WTC11 (cell line): ENCODE measurements at places on chromosomes 7 and 10.

DNA sequence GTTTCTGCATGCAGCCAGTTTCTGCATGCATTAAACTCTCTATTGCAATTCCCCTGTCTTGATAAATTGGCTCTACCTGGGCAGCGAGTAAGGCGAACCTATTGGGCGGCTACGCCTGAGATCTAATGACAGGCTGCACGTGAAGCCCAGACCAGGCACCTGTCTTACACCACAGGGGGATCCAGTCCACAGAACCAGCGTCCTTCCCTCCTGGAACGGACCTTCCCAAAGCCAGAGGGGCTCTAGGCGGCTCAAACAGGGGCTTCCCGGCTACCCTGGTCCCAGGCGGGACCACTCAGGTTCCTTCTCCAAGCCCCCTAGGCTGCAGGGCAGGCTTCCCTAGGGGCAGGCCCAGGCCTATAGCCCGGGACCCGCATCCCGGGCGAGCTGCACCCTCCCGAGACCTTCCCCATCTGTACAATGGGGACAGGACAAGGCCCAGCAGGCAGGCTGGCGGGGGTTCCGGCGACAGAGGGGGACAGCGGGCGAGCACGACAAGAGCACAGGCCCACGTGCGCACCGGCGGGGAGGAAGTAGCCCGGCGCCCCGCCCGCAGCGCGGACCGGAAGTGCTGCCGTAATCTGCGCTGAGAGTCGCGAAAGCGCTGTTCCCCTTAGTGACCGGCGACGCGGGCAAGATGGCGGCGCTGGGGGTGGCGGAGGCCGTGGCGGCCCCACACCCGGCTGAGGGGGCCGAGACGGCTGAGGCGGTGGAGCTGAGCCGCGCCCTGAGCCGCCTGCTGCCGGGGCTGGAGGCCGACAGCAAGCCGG lies at the start of gene DNAAF5:
DNAAF5 (plus strand) TSS at position 616 of the 770 bp plus-strand sequence; CDS start at position 638, 22 bp downstream.
- peak; percentile 83 for DNase-seq

- peak; percentile 78 for DNase-seq
Measured at GRCh38 chr10:73647211-73647874, 6.1 kb upstream of the MYOZ1 start.

- DNase-seq = no peak
Measured at GRCh38 chr7:137628216-137628615, 218.6 kb downstream of the DGKI start.

- peak; percentile 71 for DNase-seq
Measured at GRCh38 chr10:35640951-35641675, 983 bp downstream of the FZD8 start.

GRCh38 chr7:41758321-41758720 lies 55.4 kb upstream of the INHBA start:
- DNase-seq = no peak

GRCh38 chr7:2278026-2278425 lies 36.0 kb downstream of the NUDT1 start:
- no peak for DNase-seq

DNA sequence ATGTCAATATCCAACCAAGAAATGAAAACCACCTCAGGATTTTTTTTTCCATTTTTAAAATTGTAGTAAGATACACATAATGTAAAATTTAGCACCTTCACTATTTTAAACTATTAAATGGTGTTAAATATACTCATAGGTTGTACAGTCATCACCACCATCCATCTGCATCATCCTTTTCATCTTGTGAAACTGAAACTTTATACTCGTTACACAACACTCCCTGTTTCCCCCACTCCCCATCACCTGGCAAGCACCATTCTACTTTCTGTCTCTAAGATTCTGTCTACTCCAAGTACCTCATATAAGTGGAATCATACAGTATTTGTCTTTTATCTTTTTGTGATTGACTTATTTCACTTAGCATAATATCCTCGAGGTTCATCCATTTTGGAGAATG lies 335.2 kb upstream of the NPSR1 start:
- no peak for DNase-seq

DNA sequence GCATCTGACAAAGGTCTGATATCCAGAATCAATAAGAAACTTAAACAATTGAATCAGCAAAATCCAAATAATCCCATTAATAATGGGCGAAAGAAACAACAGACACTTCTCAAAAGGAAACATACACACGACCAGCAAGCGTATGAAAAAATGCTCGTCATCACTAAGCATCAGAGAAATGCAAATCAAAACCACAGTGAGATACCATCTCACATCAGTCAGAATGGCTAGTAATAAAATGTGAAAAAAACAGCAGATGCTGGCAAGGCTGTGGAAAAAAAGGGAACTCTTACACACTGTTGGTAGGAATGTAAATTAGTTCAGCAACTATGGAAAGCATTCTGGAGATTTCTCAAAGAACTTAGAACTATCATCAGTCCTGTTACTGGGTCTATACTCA lies 496.7 kb downstream of the SH2D4B start:
- no peak for DNase-seq

DNA sequence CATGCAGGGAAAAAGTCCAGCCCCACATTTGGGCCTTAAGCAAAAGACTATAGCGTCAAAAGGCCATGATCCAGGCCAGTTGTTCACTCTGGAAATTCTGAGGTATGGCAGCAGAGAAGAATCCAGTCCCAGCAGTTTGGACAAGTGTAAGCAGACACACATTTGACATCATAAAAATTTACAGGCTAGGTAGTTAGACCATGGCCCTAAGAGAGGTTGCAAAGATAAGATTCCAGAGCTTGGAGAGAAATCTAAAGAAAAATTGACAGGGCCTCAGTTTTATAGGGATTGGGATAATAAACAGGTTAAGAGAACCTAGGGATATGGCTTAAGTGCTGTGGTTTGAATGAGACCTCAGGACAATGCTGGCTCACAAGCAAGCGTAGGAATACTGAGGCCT lies 884.4 kb upstream of the SORCS1 start:
- DNase-seq = no peak

GRCh38 chr7:132275416-132276233 lies 300.6 kb downstream of the PLXNA4 start:
- no peak for DNase-seq

DNA sequence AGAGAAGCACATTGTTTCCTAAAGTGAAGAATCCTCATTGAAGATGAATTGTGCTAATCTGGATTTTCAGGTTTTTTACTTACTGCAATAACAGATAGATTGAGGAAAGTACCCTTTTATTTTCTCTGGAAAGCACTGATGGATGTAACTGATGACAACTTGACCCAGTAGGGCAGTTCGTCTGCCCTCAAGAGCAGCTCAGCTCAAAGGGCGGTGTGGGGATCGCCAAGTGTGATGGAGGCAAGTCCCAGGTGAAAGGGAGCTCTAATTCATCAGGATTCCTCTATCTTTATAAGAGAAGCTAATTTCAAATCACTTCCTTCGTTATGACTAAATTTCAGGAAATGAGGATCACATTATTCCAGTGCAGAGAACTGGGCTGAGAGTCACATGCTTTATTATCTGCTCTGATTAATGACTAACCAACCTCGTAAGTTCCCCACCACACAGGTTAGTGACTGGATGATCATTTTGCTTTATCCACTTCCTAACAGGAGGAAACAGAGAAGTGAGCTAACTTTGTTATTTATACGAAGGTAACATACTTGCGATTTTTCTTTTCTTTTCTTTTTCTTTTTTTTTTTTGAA lies 98.8 kb downstream of the PFKFB3 start:
- DNase-seq = no peak

DNA sequence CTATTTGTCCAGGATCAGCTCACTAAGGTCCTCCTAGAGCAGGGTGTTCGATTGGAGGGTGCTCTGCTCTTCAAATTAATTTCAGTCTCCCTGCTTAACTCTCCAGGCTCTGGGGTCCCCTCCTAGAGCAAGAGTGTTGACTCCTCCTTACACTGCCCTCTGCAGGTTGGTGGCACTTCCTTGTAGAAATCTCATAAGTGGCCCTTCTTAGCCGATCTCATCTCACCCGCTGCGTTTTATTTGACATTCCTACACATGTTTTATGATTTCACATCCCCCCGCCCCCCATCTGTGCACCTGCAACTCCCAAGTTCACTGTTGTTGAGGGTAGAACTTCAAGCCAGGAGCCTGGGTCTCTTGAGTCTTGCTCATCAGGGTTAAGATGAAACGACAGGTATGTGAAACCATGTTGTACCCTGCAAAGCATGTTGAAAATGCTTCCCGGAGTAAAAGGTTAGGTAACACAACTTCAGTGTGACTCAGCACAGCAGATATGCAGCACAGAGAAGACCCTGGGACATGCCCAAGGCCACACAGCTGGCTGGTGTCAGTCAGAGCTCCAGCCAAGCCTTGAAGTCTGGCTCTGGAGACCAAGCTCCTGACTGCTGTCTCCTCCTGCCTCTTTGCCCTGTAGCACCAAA lies 171.2 kb downstream of the PRKAG2 start:
- DNase-seq = peak; percentile 49

- no peak for DNase-seq
Measured at GRCh38 chr7:40276061-40276460, 141.3 kb downstream of the SUGCT start.

DNA sequence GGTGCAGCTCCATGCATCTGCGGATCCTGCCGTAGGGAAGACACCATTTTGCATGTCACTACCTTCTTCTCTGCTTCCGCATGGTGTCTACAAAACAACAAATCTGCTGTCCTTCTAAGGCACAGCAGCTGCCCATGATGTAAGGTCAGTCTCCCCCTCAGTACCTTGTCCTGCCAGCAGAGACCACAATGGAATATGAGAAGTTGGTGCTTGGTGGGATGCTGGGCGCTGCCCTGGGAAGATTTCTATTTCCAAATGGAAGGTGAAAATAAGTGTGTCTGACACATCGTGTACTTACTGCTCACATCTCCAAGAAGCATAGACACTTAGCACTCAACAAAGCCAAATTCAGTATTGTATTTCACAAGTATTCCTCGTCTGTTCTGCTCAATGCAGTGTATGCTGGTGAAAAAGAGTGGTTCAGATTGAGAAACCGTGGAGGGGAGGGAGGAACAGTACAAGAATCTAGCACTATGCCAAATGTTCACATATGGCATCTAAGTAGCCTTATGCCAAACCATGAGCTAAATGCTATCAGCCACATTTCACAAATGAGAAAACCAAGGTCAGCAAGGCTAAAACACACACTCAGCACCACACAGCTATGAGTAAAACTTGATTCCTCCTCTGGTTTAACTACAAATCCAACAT lies 95.0 kb downstream of the GRB10 start:
- no peak for DNase-seq

GRCh38 chr7:432256-432655 lies 87.4 kb downstream of the PDGFA start:
- DNase-seq = no peak

GRCh38 chr7:1170741-1171501 lies 10.9 kb upstream of the ZFAND2A start:
- DNase-seq = no peak

GRCh38 chr7:8296362-8296659 lies 34.3 kb upstream of the ICA1 start:
- DNase-seq = no peak

- no peak for DNase-seq
Measured at GRCh38 chr10:122328676-122329075, 45.8 kb upstream of the PLEKHA1 start.

GRCh38 chr10:97773096-97773495 lies 1.3 kb upstream of the SFRP5 start:
- no peak for DNase-seq

DNA sequence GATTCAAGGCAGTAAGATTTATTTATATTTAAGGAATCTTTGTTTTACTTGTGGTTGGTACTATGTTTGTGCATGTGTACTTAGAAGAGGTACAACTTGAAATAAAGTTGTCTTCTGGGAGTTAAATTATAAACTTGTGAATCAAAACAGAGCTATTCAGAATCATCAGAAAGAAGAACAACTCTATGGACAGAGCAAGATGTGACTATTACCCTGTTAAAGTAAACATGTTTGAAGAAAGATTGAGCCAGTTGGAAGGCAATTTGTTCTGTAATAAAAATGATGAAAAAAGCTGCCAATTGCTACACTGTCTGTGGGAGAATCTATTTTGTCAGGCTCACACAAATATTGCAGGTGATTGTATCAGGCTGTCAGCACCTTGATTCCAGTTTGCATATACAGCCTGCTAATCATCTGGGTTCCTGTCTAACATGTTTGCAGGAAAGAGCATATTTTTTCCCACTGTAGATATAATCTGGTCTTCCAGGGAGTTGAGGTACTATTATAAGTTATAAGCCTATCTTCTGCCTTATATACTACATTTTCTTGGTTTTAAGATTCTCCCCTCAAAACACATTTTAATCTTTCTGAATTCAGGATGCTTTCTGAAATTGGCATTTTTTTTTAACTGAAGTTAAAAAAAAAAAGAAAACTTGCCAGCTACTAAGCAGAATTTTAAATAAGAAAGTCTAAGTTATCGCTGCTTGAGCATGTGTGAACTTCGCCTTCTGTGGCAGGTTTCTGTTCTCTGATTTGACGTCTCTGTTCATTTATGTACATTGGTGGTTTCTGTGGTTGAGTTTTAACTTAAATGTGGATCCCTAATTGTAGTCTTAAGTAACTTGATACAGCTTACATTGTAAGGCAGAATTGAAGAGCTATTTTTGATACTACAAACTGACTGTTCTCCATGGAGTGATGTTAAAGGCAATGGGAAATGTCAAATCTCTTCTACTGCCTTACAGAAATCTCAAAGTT lies 46.0 kb downstream of the ZNRF2 start:
- DNase-seq = no peak

DNA sequence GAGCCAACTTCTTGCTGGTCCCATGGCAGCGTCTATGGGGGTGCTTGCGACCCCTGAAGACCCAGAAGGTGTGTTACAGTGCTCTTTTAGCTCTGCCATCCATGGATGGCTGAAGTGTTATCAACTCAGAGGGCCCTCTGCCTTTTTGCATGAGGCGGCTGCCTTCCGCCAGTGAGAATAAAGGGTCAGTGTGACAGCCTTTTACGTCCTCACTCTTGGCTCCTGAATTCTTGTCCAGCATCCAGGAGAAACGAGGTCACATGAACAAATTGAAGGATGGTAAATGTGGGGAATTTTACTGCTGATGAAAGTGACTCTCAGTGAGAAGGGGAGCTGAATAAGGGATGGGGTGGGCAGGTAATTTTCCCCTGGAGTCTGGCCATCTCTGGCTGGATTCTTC lies 24.1 kb downstream of the SSMEM1 start:
- no peak for DNase-seq

DNA sequence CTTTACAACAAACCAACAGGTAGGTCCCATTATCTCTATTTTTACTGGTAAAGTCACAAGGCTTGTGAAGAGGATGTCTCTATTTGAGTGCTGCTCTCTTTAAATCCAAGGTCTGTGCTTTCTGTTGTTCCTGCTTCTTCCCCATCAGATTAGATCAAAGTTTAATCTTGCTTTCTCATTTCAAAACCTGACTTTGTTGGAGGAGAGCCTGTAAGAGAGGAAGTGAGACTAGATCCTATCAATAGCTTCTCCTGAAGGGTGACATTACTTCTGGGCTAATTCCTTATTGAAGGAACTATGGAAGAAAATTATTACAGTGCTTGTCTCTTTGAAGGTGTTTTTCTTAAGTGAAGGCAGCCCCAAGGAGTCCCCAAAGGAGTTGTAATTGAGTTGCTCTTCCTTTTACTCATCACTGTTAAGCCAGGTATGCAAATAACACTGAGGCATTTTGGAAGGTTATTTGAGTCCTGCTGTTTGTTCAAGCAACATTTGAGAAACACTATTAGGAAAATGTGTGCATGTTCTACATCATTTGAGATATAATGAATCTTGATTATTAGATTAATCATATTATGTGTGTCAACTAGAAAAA lies 146.2 kb upstream of the MBL2 start:
- DNase-seq = no peak
